ENCODE measurements at places on chromosomes 1 and 21. TPM values are rescaled to one million over a fixed set of nuclear protein-coding genes. Genes with fewer than 3 reads are reported as not detected.

- H3K4me3 ChIP-seq = no peak overlapping the region
- H3K27me3 ChIP-seq = no peaks in the 10 kb centered on the region
- no peaks in the 10 kb centered on the region for H3K36me3 ChIP-seq
- DNase-seq = no peak
- H3K27ac ChIP-seq = no peak overlapping the region
Measured at GRCh38 chr1:172289448-172289847, 131.0 kb upstream of the C1orf105 start.

- H3K27ac ChIP-seq = no peak overlapping the region
- no peak for DNase-seq
- H3K4me3 ChIP-seq = no peak overlapping the region
- H3K4me1 ChIP-seq = peaks cover 13% of the 10 kb centered on the region
Measured at GRCh38 chr1:172818841-172819527, 160.1 kb downstream of the FASLG start.

DNA sequence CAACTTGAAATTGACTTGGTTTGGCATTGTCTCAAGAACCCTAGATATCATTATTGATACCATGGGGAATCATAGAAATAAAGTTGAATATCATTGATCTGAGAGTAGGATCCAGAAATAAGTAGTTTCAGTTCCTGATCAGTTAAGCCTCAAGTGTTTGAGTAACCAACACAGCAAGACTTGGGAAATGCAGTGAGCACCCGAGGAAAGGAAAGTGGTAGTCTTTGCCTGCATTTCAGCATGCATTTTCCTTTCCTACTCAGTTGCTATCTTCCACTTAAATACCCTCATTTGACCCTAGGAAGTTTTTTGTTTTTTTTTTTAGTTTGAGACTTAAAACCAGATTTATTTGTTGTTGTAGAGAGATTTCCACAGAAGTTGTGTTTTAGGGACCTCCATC lies 18.9 kb downstream of the CLEC20A start:
- H3K36me3 ChIP-seq = no peaks in the 10 kb centered on the region
- no peaks in the 10 kb centered on the region for H3K27me3 ChIP-seq
- no peak overlapping the region for H3K27ac ChIP-seq
- DNase-seq = no peak

- H3K27me3 ChIP-seq = no peaks in the 10 kb centered on the region
- H3K4me3 ChIP-seq = no peak overlapping the region
- no peak for DNase-seq
Measured at GRCh38 chr1:168734271-168734670, 5.3 kb upstream of the DPT start.

GRCh38 chr1:193070942-193071341 lies 11.5 kb downstream of the RO60 start:
- H3K4me1 ChIP-seq = no peaks in the 10 kb centered on the region
- no peak for DNase-seq
- no peaks in the 10 kb centered on the region for H3K27me3 ChIP-seq
- no peak overlapping the region for H3K4me3 ChIP-seq
- peaks cover 3% of the 10 kb centered on the region for H3K36me3 ChIP-seq

DNA sequence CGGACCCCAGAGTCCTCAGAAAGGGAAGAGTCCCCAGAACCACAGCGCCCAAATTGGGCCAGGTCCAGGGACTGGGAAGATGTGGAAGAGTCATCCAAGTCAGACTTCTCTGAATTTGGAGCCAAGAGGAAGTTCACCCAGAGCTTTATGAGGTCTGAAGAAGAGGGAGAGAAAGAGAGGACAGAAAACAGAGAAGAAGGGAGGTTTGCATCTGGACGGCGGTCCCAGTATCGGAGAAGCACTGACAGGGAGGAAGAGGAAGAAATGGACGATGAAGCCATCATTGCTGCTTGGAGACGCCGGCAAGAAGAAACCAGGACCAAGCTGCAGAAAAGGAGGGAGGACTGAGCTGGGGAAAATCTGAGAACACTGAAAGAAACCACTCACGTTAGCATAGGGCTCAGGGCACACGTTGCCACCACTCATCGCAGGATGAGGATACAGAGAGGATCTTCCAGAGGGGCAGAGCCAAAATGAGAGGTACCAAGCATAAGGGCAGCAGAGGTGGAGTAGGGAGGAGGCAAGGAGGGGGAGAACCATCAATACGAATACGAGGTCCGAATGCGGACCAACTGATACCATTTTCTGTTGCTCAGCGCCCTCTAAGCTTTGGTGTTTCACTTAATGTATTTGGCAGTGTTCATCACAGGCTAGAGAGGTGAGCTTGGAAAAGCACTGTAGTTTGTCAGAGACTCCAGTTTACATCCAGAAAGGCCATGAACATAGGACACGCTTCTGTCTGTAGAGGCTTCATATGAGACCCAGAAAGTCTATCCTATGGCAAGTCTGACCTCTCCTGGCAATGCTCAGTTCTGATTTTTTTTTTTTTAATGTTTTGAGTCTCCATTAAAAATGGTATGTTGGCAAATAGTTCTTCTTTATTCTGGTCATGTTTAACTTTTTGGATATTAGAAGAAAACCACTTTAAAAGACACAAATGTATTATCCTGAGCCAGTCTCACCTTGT lies 34.7 kb downstream of the STYXL2 start:
- H3K27ac ChIP-seq = no peak overlapping the region
- peaks cover 6% of the 10 kb centered on the region for H3K27me3 ChIP-seq
- no peaks in the 10 kb centered on the region for H3K4me1 ChIP-seq
- H3K36me3 ChIP-seq = no peaks in the 10 kb centered on the region

DNA sequence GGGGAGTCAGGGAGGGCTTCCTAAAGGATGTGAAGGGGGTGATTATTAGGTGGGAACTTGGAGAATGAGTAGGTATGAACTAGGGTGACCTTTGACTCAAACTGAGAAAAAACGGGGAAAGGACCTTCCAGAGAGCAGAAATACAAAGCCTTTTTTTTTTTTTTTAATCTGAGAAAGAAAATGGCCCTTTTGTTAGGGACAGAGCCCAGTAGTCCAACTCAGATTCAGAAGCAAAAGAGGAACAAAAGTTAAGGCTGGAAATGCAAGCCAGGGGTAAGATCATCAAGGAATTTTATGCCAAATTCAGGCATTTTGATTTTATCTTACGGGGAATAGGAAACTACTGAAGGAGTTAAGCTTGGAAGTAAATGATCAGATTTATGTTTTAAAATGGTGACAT lies 96.0 kb upstream of the SMYD2 start:
- H3K4me3 ChIP-seq = no peak overlapping the region
- no peaks in the 10 kb centered on the region for H3K4me1 ChIP-seq
- H3K27me3 ChIP-seq = peaks cover 89% of the 10 kb centered on the region
- no peaks in the 10 kb centered on the region for H3K36me3 ChIP-seq
- DNase-seq = no peak

The AADACL4 gene
- not detected for total RNA-seq

The SLC45A1 gene
- total RNA-seq = 0.75 TPM

The CFHR4 gene
- not detected for total RNA-seq

The ZSWIM5 gene
- 1.6 TPM for total RNA-seq

The TACSTD2 gene
- 94.2 TPM for total RNA-seq

The ELF3 gene
- total RNA-seq = 460 TPM

The CHODL gene
- total RNA-seq = not detected

The LRRC38 gene
- 4.8 TPM for total RNA-seq

Data from PC-3 (cell line).